ENCODE measurements at places on chromosomes 6 and 20. TPM values are rescaled to one million over a fixed set of nuclear protein-coding genes. Genes with fewer than 3 reads are reported as not detected.

DNA sequence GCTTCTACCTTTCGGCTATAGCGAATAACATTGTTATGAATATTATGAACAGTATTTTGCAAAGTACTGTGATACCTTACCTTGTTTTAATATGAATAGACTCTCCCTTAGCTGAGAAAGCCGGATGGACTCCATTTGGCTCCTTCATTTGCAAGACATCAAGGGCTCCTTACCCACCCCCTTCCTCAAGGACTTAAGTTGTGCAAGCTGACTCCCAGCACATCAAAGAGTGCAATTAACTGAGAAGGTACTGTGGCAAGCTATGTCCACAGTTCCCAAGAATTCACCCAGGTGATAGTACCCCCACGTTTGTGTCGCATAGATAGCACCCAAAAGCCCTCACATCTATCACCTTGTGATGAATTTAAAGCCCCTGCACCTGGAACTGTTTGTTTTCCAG lies 11.2 kb downstream of the CST5 start:
- DNase-seq = no peak

GRCh38 chr20:51800060-51800871 lies 2.1 kb downstream of the SALL4 start:
- DNase-seq = no peak

GRCh38 chr6:148272597-148272996 lies 70.0 kb upstream of the SASH1 start:
- no peak for DNase-seq

The SLA2 gene
- not detected for total RNA-seq

The SNAP25 gene
- total RNA-seq = 0.58 TPM

The KCNS1 gene
- not detected for total RNA-seq

GRCh38 chr20:39453890-39454289 lies 491.7 kb downstream of the DHX35 start:
- DNase-seq = no peak

- DNase-seq = no peak
These were observed 64.0 kb upstream of the CEP85L start for GRCh38 chr6:118715376-118715775.

The LRRC73 gene
- total RNA-seq = 1.2 TPM

Measured in LHCN-M2 (cell line).